ENCODE measurements at places on chromosomes 12 and 14.

- no peak for DNase-seq
Observed at GRCh38 chr14:88940671-88941070, 116.2 kb downstream of the TTC8 start.

- no peak for DNase-seq
Observed at GRCh38 chr12:22728987-22729386, 104.0 kb downstream of the ETNK1 start.

GRCh38 chr12:103268831-103269514, 226.8 kb downstream of the C12orf42 start:
- no peak for DNase-seq

- no peak for DNase-seq
Observed at GRCh38 chr12:108308395-108309085, 30.6 kb downstream of the CMKLR1 start.

GRCh38 chr12:86265329-86265695, 9.1 kb upstream of the MGAT4C start:
- no peak for DNase-seq

GRCh38 chr14:105091517-105092170, 26.4 kb upstream of the GPR132 start:
- no peak for DNase-seq

GRCh38 chr14:24307575-24308341, at the start of gene CIDEB:
CIDEB (minus strand) TSS chr14:24307977; CDS start chr14:24307858, 119 bp downstream.
- DNase-seq = peak; percentile 78

DNA sequence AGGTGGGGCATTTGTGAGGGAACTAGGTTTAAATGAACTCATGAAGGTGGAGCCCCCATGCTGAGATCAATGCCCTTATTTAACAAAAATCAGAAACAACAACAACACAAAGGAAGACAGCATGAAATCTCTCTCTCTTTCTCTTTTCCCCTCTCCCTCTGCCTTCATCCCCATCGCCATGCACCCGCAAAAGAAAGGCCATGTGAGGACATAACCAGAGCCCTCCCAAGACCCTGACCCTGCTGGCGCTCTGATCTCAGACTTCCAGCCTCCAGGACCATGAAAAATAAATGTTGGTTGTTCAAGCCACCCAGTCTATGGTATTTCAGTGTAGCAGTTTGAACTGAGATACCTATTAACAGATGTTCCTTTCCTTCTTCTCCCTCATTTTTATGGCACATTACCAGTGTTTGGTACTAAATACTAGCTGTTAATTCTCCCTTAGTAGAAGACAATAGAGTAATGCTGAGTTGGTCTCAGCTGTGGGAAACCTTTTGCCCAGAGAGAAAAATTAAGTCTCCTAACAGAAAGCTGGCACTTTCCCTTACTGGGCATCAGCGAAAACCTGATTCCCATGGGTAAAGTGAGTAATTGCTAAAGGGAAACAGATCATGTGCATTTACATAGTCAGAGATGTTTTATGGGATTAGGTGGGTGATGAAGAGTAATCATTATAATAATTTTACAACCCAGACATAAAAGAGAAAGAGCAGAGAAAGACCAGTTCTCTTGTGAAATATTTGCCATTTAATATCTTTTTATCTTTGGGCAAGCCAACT, 264.0 kb upstream of the PLEKHG7 start:
- DNase-seq = no peak

- no peak for DNase-seq
Observed at GRCh38 chr14:30345511-30345910, 213.4 kb upstream of the G2E3 start.

- no peak for DNase-seq
Observed at GRCh38 chr12:24023081-24023480, 73.6 kb upstream of the SOX5 start.

- DNase-seq = no peak
Observed at GRCh38 chr14:51774209-51774608, 86.2 kb upstream of the GNG2 start.

GRCh38 chr14:52934762-52935161, 16.1 kb downstream of the FERMT2 start:
- no peak for DNase-seq

- DNase-seq = no peak
Observed at GRCh38 chr14:36605506-36605857, 23.1 kb upstream of the NKX2-8 start.

DNA sequence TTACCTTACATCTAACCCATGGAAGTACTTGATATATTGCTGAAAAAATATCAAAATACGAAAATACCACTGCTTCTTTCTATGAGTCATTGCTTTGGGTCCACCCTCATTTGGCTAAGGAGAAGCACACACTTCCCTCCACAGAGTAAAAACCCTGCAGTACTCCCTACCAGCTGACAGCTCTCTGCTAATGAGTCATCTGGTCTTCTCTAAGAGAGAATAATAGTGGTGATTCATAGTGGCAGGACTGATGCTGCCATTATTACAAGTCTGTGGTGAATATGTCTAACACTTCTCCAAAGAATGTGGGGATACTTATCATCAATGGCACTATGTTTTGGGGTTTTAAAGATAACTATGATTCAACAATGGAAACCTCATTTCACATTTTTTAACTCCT, 90.7 kb downstream of the PPFIA2 start:
- no peak for DNase-seq

- DNase-seq = no peak
Observed at GRCh38 chr12:69897744-69898143, 72.7 kb downstream of the MYRFL start.

GRCh38 chr12:58470266-58471010, 449.9 kb downstream of the LRIG3 start:
- DNase-seq = no peak

- no peak for DNase-seq
Observed at GRCh38 chr12:10365696-10366405, 24.0 kb downstream of the KLRK1 start.

DNA sequence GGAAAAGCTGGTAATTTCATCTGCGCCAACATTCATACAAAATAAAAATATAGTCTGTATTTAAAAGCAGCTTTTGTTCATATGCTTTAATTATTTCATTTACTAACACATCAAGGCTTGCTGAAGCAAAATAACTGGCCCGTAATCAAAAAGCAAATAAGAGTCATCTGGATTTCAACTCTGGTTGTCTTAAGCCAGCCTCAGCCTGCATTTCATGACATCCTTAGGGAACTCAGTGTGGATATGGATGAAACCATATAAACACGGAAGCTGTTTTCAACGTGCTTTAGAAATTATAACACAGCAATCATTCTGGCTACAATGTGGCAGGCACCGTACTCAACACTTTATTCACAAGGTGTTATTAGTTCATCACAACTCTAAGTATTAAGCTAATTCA, 852 bp downstream of the COX16 start:
- DNase-seq = no peak

- no peak for DNase-seq
Observed at GRCh38 chr12:47123730-47124129, 44.0 kb upstream of the AMIGO2 start.

GRCh38 chr12:76872415-76872814, 6.4 kb downstream of the CSRP2 start:
- no peak for DNase-seq

DNA sequence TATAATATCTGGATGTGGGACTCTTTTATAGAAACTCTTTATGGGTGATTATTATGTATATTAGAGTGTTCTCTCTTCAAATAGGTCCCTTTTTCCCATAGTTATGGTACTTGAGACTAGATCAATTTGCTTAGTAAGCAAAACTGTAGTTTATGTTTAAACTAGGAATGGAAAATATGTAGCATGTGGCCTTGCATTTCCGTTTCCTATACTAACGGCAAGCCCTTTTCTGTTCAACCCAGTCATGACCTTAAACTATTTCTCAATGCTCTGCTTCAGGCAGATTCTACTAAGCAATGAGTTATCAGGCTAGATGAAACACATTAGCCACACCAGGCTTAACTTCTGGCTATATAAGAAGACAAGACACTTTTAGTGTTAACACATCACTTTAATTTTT, 84.6 kb downstream of the OTOGL start:
- DNase-seq = no peak

DNA sequence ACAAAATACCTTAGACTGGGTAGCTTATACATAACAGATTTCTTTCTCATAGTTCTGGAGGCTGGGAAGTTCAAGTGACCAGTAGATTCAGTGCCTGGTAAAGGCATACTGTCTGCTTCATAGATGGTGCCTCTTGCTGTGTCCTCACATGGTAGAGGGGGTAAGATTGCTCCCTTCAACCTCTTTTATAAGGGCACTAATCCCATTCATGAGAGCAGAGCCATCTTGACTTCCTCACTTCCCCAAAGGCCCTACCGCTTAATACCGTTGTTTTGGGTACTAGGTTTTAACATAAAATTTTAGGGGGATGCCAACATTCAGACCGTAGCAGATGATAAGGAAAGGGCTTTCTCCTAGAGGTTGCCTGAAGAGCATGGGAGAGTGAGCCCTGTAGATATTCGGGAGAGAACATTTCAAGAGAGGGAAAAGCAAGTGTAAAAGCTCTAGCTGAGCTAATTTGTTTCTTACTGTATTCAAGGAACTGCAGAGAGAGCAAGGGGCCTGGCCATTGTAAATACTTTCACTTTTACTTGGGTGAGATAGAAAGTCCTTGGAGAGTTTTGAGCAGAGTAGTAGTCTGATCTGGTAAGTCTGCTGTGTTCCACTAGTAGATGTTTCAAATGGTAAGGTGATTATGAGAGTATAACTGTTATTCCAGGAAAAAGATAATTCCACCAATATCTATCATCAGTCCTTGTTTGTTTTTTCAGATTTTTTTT, 27.3 kb downstream of the FRS2 start:
- no peak for DNase-seq

DNA sequence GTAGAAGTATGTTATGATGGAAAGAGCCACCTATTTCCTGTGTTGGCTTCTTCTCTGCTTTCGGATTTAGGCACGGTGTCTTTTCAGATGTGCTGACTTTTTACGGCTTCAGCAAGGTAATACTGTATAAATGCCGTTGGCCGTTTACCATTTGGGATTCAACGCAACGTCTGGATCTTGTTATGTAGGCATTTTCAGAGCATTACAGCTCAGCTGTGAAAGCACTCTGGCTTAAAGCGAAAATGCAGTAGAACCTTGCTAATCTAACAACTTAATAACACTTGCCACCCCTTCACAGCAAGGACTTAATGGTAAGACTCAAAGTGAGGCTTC, 229.9 kb downstream of the EFCAB11 start:
- DNase-seq = no peak

- no peak for DNase-seq
Observed at GRCh38 chr12:87332987-87333726, 696.0 kb downstream of the C12orf50 start.

DNA sequence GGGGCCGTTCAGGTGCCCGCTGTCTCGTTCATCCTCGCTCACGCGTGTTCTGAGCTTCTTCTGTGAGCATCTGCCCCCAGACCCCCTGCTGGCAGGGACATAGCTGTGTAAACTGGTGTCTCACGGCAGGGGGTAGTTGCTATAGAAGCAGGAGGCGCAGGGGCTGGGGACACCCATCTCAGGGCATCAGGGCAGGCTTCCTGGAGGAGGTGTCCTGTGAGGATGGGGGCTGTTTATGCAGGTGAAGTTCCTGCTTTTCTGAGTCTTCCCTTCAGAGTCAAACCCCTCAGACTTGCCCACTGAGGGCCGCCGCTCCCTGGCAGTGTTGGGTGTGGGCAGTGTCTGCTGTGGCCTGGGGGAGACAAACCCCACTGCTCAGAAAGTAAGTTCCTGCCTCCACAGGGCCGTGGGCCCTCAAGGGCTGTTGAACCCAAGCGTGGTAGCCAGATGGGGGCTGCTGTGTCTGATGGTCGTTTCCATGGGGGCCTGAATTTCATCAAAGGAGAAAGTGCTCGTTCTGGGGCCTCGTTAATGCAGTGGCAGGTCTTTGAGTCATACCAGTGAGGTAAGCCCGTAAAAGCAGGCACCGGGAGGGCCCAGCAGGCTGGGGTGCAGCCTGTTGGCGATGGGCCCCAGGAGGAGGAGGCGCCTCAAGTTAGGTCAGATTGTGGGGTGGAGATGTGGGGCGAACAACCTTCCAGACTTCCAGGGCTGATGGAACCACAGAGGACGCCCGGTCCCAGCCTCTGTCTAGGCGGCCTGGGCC, 23.4 kb downstream of the KIF26A start:
- no peak for DNase-seq

- DNase-seq = no peak
Observed at GRCh38 chr12:22876262-22876661, 251.3 kb downstream of the ETNK1 start.

GRCh38 chr14:69268763-69269162, 8.8 kb downstream of the GALNT16 start:
- no peak for DNase-seq

- DNase-seq = no peak
Observed at GRCh38 chr12:60398547-60398946, 802.7 kb downstream of the SLC16A7 start.

DNA sequence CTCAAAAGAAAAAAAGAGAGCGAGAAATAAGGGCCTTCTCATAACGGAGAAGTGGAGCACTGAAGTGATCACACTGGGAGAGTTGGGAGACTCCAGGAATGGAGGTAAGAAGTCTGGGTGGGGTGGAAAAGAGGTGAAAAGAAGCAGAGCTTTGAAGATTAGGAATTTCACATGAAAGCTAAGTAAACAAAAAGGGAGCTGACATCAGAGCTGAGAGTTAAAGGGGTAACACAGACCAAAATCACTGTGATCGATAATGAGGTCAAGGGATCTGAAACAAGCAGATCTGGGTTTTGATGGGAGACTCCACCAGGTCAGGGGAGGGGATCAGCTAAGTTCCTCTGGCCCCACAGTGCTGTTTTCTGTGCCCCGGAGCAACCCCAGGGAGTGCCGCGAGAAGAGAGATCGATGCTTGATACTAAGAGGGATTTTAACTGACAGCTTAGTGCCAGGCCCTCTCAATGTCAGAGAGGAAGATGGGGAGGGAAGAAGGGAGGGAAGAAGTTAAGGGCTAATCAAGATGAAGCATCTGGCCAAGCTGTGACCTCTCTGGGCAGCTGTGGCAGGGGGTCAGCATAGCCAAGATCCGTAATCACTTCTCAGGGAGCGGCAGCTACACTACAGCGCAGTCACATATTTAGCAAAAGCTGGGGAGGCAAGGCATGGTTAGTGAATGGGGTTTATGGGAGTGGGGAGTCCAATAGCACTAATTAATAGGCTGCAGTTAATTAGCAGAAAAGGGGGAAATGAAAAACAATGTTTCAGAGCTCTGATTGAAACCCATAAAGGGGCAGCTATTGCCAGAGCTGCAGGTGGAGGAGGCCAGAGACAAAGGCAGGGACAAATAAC, 8.0 kb downstream of the AQP6 start:
- DNase-seq = no peak

- DNase-seq = no peak
Observed at GRCh38 chr12:131010396-131011131, 56.9 kb downstream of the ADGRD1 start.

DNA sequence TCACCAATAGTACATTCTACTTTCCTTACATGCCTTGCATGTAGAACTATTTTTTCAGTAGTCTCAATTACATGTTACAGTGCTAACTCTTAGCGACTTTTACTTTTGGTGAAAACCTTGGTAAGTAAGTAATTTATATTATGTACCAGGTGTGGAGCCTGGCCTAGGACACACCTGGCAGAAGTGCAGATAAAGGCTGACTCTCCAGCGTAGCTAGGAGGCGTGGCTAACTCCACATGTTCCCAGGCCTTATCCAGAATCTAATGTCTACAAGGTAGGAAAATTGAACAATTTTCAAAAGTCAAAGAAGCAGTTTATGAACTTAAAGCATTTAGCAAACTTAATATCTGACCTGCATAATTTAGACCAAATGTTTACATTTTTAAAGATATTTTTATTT, 157.4 kb downstream of the DHRS2 start:
- DNase-seq = no peak
